GM13976 (cell line): ENCODE measurements at places on chromosomes 4 and X.

DNA sequence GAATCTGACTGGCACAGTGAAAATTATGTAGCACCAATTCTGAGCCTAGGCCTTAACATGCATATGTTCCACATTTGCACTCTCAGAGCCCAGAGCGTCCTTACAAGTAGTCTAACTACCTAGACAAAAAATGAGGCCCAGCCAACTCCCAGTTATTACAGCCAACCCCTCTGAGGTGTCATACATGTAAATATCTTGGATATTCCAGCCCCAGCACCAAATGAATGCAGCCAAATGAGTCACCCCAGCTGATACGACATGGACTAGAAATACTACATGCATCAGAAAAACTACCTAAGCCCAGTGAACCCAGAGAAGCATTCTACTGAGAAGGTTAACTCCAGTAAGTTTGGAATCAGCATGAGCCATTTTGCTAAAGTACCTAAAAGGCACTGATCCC, 145.1 kb downstream of the STPG2 start:
- DNase-seq, result no peak

DNA sequence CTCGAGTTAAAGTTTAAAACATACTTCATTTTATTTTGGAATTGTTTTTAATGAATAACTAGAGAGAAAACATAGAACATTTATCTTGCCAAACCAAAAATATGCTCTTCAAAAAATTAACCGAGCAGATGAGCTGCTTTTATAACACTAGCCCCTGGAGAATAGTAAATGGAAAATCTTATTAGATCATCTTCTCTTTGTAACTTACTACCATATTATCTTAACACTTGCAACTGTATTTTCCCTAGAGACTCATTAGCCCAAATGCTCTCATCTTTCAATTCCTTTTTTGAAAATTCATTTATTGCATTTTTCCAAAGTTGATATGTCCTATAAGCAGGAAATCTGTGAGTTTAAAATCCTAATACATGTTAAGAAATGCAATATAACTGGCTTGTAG, 143.3 kb downstream of the CAMK2D start:
- DNase-seq, result no peak

DNA sequence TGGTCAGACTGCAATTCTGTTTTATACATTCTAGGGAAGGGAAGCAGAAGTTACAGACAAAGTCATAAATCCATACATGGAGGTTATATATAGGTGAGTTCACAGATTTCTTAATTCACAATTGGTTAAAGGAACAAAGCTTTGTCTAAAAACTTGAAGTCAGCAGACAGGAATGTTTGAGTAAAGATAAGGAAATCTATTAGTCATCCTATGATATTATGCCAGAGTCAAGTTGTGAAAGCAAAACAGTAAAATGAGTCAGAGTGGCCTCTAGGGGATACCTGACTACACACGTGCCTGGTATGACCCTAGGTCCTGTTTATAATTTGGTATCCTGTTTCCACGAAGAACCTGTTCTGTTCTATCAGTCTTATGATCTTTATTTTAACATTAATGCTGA, 31.5 kb downstream of the ACTRT1 start:
- no peak for DNase-seq

- no peak for DNase-seq
Observed at GRCh38 chrX:57929373-57929772, 19.1 kb upstream of the ZXDA start.

DNA sequence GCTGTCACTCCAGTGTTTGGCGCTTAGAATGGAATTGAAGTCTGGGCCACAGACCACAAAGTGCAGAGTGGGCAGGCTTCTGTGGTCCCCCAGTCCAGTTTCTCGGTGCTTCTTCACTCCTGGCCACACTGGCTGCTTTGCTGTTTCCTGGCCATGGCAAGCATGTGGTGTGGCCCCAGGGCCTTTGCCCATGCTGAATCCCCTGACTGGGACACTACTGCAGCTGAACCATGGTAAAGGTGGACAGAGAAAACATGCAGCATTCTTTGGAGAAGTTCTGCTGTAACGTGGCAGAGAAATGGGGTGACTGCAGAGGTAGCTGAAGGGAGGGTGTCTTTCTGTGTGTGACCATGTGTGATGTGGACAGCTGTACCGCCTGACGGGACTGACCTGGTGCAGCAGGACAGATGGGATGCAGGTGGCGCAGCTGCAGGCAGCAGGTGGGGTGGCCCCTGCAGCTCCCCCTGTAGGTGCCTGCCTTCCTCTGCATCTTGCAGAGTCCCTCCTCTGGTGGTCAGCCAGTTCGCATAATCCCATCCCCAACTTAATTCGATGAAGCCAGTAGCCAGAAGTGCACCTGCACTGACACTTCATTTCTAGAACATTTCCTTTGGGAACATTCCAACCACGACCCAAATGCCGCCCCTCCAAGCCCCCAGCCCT, 13.2 kb upstream of the S100P start:
- DNase-seq, result peak; percentile 36

- no peak for DNase-seq
Observed at GRCh38 chr4:177196615-177197014, 113.1 kb upstream of the NEIL3 start.

- DNase-seq, result no peak
Observed at GRCh38 chr4:26010304-26010703, 96.3 kb downstream of the SMIM20 start.

- DNase-seq, result no peak
Observed at GRCh38 chr4:176769514-176769913, 23.2 kb downstream of the VEGFC start.

DNA sequence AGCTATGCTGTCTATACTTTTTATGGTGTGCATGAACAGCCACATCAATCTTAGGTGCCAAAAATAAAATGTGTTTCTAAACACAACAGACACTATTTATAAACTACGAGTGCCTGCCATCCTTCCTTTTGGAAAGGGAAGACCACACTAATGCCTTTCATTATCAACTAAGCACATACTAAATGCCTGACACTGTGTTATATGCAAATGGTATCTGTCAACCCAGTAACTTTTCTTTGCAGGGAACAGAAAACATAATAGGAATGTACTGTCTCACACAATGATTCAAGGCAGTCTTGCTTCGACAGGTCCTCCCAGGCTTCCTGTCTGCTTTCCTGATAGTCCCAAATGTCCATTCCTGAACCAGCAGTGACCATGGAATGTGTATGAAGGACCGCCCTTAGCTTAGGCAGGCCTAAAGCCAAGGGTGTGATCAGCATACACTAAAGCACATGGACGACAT, 43.8 kb downstream of the ADGRA3 start:
- DNase-seq, result no peak

- DNase-seq, result no peak
Observed at GRCh38 chr4:182593402-182593801, 323.8 kb downstream of the DCTD start.

DNA sequence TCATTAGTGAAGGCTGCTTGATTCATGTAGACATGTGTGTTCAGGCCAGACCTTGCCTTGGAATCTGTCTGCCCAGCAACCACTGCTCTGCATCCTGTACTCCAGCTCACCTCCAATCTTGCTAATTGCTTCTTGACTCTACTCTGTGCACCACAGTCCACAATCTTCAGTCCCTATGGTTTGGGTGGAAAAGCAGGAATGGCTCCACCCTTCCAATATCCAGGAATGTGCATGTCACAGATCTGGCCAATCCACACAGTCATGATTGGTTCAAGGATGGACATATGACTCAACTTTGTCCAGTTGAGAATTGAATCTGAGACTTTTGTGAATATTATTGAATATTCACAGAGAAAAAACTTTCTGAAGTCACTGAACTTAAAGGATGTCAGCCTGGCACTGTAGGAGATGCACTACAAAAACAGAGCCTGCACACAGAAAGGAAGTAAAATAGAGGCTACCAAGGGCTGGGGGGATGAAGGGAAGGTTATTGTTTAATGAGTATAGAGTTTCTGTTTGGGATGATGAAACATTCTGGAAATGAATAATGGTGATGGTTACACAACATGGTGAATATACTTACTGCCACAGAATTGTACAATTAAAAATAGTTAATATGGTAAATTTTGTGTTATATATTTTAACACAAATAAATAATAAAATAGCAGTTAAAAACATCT, 161.3 kb upstream of the USP38 start:
- DNase-seq, result no peak

DNA sequence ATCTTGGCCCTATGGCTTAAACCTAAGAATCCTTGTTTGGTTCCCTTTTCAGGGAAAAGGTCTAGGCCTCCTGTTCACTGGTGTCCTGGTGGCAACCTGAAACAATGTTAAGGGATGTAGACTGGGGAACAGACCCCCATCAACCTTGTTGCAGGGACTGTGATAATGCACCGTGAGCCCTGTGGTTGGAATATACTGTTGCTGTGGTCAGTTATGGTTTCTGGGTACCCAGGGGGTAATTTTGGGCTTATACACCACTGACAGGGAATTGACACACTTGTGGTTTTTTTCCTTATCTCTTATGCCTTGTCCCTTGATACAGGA, 64.0 kb upstream of the WDR1 start:
- DNase-seq, result no peak

DNA sequence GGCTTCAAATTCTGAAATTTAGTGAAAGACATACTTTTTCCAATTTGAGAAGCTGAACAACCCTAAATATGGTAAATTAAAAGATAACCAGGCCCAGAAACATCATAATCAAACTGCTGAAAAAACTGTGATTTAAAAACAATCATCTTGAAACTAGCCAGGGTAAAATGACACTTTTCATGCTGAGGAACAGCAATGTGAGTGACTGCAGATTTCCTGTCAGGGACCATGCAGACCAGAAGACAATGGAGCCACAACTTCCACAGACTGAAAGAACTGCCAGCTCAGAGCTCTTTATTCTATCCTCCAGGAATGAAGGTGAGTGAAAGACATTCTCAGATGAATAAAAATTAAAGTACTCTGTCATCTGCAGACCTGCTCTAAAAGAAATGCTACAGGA, 73.3 kb downstream of the NAT8L start:
- DNase-seq, result no peak

DNA sequence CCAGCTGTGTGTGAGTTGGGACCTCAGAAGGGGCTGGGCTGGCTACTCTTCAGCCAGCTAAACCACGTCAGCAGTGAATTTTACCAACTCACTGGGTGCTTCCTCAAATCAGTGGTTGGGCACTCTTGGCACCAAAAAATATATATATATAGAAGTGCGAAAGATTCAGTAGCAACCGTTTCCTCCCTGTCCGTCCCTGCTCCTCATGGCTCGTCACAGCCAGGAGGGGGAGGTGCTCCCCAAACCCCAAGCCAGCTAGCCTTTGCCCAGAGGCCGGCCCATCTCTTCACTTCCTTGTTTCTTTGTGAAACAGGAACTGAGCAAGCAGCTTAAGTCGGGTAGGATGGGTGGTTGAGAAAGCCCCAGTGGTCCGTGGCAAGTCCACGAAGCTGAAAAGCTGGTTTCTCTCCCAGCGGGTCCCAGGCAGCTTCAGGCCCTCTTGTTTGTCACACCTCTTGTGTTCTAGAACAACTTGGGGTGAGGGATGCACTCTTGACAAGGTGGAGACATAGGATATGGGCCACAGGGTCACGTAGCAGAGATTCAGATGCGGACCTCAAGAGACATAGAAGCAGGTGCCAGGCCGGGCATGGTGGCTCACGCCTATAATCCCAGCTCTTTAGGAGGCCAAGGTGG, 6.8 kb upstream of the SASH3 start:
- DNase-seq, result peak; percentile 59

GRCh38 chrX:105658136-105658535, 164.2 kb upstream of the NRK start:
- DNase-seq, result no peak

GRCh38 chr4:118076958-118077766, 42.9 kb downstream of the NDST3 start:
- DNase-seq, result peak; percentile 17

DNA sequence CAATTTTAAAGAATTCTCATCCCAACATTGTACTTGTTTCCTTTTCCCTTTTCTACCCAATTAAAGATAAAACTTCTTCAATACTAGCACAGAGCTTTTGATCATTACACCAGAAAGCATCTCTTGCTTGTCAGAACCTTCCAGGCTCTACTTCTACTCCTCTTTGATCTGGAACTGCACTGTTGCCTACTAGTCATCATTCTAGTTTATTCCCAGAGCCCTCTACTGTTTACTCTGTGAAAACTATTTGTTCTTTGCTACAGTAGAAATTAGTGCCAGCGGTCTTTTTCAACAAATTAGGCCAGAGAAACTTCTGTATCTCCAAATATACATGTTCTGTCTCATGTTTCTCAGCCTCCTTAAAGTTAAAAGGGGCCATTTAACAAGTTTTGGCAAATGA, 46.8 kb upstream of the TMPRSS11F start:
- DNase-seq, result no peak

GRCh38 chrX:63525491-63525890, 174.4 kb upstream of the SPIN4 start:
- DNase-seq, result peak; percentile 9

GRCh38 chrX:108165383-108166111, 74.0 kb downstream of the ATG4A start:
- DNase-seq, result peak; percentile 32

DNA sequence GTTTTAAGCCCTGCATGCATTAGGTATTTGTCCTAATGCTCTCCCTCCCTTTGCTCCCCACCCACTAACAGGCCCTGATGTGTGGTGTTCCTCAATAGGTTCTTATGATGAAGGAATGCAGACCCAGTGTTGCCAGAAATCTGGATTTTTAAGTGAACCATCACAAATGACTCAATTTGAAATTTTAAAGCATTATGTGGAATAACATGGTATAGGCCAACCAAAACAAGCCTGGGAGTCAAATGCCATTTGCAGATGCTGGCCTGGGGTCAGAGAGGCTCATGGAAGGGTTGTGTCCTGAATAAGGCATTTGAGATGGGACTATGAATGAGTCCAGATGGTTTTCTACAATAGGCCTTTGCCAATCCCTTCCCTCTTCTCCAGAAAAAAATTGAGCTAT, 179.6 kb downstream of the SHROOM3 start:
- no peak for DNase-seq

DNA sequence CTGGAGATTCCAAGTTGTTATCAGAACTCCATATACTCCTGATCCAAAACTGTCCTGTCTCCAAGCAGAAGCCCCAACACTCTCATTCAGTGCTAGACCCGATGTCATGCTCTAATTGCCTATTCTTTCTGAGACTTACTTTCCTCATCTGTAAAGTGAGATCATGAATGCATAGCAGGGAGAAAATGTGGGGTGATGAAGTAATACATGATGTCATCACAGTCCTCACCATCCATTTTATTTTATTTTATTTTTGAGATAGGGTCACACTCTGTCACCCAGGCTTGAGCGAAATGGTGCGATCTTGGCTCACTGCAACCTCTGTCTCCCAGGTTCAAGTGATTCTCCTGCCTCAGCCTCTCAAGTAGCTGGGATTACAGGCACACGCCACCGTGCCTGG, 1554.0 kb upstream of the ADGRL3 start:
- DNase-seq, result no peak

DNA sequence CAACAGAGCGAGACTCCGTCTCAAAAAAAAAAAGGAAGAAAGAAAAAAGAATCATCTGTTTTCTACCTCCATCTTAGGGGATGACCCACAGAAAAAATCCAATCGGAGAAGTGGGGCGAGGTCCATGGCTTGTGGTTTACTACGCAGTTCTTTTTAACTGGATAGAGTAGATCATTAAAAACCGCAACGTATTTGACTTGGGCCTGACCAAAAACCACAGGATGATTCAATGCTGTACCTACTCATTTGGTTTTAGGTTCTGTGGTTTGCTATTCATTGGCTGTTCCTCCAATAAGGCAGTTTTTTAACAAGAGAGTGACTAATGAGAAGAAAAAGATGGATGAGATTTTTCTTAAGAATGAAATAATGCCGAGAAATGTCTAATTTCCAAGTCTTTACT, 83.7 kb downstream of the FREM3 start:
- DNase-seq, result peak; percentile 35
